ENCODE measurements at places on chromosomes 11 and 22.

GRCh38 chr11:63598556-63598955, 15.7 kb downstream of the PLAAT3 start:
- H3K36me3 ChIP-seq, result no peaks in the 10 kb centered on the region
- no peak overlapping the region for H3K27ac ChIP-seq
- no peaks in the 10 kb centered on the region for H3K27me3 ChIP-seq
- no peak overlapping the region for H3K4me3 ChIP-seq
- no peak for DNase-seq

DNA sequence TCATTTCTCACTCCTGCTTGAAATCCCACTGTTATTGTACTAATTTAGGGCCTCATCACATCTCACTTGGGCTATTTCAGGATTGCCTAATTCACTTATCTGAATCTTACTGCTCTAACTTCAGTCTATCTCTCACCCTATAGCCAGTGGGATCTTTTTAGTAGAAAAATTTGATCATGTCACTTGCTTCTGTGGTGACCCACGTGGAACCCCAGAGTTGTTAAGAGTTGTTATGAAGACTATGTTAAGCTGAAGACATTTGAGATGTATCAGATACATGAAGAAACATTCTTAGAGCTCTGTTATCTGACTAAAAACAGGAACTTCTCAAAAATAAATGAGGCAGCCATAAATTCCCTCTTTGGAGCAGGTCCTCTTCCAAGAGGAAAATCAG, 1375.6 kb upstream of the TENM4 start:
- no peaks in the 10 kb centered on the region for H3K36me3 ChIP-seq
- H3K4me3 ChIP-seq, result no peak overlapping the region
- H3K4me1 ChIP-seq, result peaks cover 8% of the 10 kb centered on the region
- peak; percentile 10 for DNase-seq
- H3K27me3 ChIP-seq, result no peaks in the 10 kb centered on the region

DNA sequence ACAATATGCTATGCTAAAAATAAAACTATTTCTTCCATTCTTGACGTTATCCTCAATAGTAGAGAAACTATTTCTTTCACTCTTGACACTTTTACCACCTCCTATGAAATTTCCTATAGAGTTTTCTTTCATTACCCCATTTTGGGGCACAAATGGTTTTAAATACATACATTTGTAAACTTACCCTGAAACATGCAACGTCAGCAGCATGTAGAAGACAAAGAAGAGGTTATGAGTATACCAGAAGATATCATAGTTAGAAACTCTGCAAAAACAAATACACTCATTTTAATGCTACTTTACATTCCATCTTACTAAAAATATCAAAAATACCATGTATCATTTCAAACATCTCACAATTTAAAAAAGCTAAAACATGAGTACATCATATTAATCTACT, 69.5 kb downstream of the NOX4 start:
- H3K27me3 ChIP-seq, result no peaks in the 10 kb centered on the region
- no peaks in the 10 kb centered on the region for H3K36me3 ChIP-seq
- DNase-seq, result no peak
- no peak overlapping the region for H3K4me3 ChIP-seq
- no peaks in the 10 kb centered on the region for H3K4me1 ChIP-seq
- H3K27ac ChIP-seq, result no peak overlapping the region

GRCh38 chr11:86370922-86371594, 3.6 kb upstream of the CCDC81 start:
- no peaks in the 10 kb centered on the region for H3K4me1 ChIP-seq
- H3K36me3 ChIP-seq, result no peaks in the 10 kb centered on the region
- DNase-seq, result no peak
- H3K27me3 ChIP-seq, result no peaks in the 10 kb centered on the region

DNA sequence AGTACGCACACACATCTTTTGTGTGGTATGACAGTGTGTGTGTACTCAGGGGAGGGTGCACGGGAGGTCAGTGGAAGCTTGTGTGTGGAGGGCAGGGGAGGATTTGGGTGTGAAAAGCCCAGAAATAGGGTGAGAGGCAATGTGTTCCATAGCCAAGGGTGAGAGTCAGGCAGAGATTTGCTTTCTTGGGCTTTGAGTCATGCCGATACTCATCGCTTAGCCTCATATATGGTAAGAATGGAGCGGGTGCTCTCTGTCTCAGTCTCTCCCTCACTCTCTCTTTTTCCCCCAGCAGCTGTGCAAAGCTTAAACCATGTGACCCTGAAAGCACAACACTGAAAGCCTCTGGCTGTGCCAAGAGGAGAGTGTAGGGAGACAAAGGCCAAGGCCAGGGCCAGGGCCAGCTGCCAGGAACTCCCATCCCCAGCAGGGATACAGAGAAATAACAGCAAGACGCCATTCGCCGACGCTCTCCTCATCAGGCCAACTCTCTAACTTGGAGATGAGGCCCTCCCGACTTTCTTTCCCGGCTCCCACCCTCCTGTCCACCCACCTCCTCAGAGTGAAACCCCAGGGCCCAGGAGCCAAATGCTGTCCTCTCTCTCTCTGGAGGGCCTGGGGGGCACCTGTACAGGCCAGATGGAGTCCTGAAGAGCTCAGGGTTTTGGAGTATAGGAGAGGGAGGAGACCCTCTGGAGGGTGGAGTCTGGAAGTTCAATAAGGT, 20.3 kb upstream of the MICAL3 start:
- no peaks in the 10 kb centered on the region for H3K27me3 ChIP-seq
- H3K4me3 ChIP-seq, result no peak overlapping the region
- no peak for DNase-seq
- no peaks in the 10 kb centered on the region for H3K36me3 ChIP-seq
- no peak overlapping the region for H3K27ac ChIP-seq
